SW 1271 (cell line): ENCODE measurements at places on chromosomes 2 and 18.

- no peak for DNase-seq
Measured at GRCh38 chr2:132797556-132797955, 127.6 kb upstream of the LYPD1 start.

DNA sequence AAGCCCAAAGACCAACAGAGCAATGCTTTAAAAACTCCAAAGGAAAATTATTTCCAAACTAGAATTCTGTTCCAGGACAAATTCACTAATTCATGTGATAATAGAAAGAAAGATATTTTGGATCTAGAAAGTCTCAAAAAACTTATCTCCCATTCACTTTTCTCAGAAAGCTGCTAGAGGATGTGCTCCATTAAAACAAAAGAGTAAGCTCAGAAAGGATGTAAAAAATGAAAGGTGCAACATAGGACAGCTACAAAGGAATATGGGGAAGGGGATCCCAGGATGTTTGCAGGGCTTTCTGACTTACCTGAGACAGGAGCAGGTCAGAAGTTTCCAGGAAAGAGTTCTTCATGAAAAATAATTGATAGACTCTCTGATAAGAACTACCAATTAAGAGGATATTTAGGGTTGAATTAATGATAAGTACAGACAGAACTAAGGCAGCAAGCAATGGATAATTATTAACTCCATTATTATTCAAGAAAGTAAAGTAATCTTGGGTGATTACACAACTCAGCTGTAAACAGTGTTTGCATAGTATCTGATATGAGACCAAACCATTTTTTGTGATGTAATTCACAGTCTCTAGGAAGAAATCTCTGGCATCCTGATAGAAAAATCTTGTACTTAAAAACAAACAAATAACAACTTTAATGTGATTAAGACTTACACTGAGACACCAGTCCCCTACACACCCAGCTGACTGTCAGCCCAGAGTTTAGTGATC, 20.9 kb downstream of the LYG1 start:
- DNase-seq = no peak

DNA sequence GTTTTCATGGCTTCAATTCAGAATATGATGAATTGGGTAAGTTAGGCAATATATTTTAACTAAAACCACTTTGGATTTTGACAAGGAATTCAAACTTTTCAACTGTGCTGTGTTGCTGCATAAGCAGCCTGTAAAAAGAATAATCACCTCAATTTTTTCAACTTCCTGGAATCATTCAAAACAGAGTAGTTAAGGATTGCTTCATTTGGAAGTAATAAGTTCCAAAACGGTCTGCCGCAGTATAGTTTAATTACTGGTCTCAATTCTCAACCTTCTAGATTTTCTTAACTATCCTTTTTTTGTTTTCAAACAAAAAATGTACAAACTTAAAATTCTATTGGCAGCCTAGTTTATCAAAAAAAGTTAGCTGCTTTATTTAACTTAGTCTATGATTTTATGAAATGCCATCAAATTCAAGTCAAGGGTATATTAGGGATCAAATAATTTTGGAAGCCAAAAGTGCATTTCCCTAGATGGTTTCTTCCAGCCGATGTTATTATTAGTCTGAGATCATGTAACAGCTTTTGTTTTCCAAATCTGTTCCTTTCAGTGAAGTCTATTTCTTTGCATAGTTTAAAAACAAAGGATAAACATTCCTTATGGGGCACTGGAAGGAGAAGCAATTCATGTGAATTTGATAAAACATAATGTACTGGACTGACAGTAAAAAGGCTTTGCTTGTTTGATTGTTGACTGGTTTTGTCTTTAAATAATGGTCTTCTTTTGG, 76.1 kb upstream of the ETAA1 start:
- no peak for DNase-seq

DNA sequence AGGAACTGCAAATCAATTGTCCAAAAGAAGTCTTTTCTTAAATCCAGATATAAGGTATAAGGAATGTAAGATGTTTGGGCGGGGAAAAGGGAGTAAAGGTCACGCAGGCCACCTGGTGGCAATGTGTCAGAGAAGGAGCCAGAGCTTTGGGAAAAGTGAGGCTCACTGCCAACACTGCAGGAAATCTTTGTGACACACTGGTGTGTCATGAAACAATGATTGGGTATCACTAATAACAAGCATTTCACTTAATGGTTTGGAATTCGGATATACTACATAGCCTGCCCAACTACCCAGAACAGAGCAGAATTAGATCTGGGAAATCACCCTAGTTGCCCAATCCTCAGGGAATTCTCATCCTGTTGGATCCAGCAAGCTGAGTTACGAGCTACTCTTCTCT, 61.0 kb downstream of the RBMS1 start:
- DNase-seq = peak; percentile 40

GRCh38 chr18:26495287-26495686, 53.1 kb downstream of the KCTD1 start:
- no peak for DNase-seq

- no peak for DNase-seq
Measured at GRCh38 chr18:35573531-35573930, 8.0 kb upstream of the GALNT1 start.
